ENCODE measurements at places on chromosomes 1 and 21.

GRCh38 chr1:38127428-38127827 is 80.8 kb upstream of the POU3F1 start:
- no peak for DNase-seq

- no peak for DNase-seq
Measured at GRCh38 chr1:161998811-161999210, 24.9 kb downstream of the OLFML2B start.

DNA sequence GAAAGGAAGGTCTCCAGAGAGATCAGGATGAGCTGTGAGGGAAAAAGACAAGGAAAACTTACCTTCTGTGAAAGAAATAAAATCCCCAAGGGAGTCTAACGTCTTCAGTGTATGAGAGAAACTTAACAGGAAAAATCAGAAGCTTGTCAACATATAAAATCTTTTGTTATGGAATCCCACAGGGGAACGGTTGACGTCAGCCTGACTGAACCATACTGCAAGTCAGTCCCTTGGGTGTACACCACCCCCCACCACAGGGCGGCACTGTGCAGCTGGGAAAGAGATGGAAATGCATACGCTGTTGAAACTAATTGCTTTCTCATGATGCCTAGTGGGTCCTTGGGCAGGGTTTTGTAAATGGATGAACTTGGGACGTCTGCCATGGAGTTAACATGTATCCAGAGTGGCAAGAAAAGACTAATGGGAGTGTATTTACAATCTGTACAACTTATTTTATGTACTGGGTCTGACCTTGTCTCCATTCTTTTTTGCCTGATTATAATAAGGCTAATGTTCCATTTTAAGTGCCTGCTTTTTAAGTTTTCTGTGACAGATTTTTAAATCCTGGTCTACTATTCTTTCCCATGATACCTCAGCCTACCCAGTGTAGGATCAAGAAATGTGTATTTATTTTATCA is 22.7 kb downstream of the UTP25 start:
- DNase-seq: no peak

GRCh38 chr21:45592208-45592619 is 50.0 kb upstream of the SLC19A1 start:
- peak; percentile 56 for DNase-seq

DNA sequence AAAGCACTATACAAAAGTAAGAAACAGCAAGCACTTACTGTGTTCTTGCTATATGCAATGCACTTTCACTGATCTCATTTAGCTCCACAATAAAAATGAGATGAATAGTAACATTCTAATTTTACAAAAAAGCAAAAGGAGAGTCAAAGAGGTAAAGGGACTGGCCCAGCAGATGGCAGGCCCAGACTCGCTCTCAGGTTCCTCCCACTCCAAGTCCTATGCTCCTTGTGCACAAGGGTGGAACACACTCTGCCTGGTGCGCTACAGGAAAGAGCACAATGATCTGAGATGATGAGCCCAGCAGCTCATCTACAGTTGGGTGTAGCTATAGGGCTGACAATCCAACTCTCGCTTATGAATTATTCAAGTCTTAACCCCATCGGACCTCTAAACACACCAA is 94.1 kb upstream of the LYST start:
- DNase-seq: no peak

GRCh38 chr1:85373378-85373708 is 91.6 kb downstream of the DDAH1 start:
- DNase-seq: no peak

DNA sequence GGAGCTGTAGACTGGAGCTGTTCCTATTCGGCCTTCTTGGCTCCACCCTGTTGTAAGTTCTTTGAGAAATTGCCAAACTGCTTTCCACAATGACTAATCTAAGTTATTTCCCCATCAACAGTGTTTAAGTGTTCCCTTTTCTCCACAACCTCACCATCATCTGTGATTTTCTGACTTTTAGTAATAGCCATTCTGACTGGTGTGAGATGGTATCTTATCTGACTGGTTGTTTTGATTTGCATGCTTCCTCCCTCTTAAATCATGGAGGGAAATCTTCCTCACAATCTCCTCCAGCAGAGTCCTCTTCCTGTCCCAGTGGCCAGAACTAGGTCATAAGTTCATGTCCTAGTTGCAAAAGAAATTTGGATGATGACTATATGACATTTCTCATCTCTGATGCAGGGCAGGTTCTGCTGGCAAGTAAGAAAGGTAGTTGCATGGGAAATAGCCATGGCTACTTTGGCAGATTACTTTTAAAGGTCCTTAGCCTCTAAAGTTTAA is 294.0 kb downstream of the LRRC40 start:
- no peak for DNase-seq

DNA sequence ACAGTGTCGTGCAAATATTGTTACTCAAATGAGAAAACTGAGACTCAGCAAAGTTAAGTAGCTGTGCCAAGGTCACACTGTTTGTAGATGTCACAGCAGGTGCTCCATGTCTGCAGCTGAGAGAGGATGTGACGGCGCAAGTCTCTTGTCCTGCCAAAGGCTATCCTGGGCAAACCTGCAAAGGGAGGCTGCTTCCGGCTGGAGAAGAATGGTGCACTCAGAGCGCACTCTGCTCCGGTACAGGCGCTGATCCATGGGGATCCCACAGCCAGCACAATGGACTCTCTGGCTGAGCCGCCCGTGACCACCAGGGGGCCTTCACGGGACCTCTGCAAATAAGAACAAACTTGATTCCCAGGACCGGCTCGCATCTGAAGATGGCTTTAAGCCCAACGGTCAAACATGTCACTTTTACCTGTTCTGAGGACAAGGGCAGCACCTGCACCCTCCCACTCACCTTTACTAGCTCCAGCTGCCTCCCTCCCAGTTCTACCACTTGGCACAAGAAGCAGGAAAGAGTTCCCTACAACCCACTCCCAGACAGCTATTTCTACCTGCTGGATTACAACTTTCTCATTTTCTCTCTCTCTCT is 21.9 kb downstream of the RD3 start:
- DNase-seq: no peak

- no peak for DNase-seq
Measured at GRCh38 chr1:161772397-161772796, 6.3 kb downstream of the ATF6 start.

GRCh38 chr21:14317507-14317906 is 65.4 kb downstream of the HSPA13 start:
- no peak for DNase-seq

- DNase-seq: peak; percentile 58
Measured at GRCh38 chr1:2230781-2231531, 2.8 kb downstream of the SKI start.

GRCh38 chr1:105785021-105785420 is 1271.5 kb upstream of the PRMT6 start:
- no peak for DNase-seq

DNA sequence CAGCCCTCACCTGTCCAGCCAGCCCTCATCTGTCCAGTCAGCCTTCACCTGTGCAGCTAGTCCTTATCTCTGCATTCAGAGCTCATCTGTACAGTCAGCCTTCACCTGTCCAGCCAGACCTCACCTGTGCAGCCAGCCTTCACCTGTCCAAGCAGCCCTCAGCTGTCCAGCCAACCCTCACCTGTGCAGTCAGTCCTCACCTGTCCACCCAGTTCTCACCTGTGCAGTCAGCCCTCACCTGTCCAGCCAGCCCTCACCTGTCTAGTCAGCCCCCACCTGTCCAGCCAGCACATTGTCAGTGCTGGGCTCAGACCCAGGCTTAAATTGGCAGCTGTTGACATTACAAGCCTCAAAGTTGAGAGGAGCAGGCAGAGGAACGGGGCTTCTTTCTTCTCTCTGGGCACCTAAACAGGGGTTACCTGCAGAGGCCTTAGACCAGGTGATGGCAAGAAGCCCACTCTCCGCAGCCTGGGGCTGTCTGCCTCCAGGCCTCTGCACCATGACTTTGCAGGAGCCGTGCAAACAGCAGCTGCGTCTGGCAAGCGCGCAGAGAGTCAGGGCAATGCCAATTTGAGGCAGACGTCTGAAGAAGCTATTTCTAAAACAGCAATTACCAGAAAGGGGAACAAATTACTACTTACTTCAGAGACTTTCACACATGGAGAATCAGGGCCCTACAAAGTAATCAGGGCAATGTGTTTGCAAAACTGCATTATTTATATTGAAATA is 506.1 kb downstream of the NPHP4 start:
- no peak for DNase-seq

DNA sequence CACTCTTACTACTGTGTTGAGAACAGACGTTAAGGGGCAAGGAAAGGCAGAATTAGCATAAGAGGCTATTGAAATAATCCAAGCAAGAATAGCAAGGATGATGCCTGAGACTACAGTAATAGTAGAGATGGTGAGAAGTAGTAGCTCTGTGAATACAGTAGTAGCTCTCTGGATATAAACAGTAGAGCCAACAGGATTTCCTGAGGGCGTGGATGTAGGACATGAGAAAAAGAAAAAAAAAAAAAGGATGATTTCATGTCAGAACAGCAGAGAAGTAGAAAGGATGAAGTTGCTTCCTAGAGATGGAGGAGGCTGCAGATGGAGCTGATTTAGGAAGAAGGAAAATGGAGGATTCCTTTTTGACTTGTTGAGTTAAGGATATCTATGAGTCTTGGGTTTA is 112.3 kb downstream of the OMA1 start:
- no peak for DNase-seq

DNA sequence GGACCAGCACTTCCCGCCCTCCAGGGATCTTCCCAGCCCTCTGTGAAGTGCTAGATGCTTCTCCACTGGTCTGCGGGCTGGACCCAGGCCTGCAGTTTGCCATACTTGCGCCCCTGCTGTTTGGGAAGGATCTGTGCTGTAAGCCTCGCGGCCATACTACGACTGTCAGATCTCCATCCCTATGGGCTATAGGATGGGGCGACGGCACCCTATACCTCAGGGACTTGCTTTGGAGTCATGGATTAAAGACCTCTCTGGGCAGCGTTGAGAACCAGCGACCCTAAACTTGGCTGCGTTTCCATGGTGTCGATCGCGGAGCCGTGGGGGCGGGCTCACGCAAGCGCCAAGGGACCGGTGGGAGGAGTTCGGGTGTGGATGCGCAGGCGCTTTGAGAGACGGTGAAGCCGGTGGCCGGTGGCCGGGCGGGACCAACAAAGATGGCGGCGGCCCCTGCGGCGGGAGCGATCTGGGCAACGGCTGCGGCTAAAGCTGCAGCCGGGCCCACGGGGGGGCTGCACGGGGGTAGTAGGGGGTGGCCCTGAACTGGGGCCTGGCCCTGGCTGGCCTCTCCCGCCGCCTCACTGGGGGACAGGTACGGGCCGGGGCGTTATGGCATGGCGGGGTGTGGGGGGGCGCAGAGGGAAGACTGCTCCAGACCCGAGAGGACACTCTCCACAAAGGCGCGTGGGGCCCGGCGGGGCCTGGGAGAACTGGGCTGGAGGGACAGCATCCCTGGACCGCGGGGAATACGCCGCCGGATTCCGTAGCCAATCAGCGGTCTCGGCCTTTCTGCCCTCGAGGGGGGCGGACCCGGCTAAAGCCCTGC is at the start of gene USP21:
Gene USP21 (plus strand): TSS at position 414 of the 826 bp plus-strand sequence. CDS start 1,141 bp downstream, outside the sequence.
- peak; percentile 89 for DNase-seq

GRCh38 chr1:54640863-54641836 is at the start of gene MROH7:
Gene MROH7 (plus strand): TSS chr1:54641786. CDS start chr1:54652927, 11,141 bp downstream.
- DNase-seq: no peak

- no peak for DNase-seq
Measured at GRCh38 chr1:30417001-30417700, 306.2 kb downstream of the MATN1 start.

- no peak for DNase-seq
Measured at GRCh38 chr1:86787621-86788020, 83.2 kb downstream of the SH3GLB1 start.

GRCh38 chr1:51326839-51327238 is 3.5 kb downstream of the TTC39A start:
- DNase-seq: no peak

GRCh38 chr1:109824349-109825115 is 60.8 kb upstream of the EPS8L3 start:
- DNase-seq: no peak

GRCh38 chr1:221793439-221794078 is 51.7 kb upstream of the DUSP10 start:
- no peak for DNase-seq

DNA sequence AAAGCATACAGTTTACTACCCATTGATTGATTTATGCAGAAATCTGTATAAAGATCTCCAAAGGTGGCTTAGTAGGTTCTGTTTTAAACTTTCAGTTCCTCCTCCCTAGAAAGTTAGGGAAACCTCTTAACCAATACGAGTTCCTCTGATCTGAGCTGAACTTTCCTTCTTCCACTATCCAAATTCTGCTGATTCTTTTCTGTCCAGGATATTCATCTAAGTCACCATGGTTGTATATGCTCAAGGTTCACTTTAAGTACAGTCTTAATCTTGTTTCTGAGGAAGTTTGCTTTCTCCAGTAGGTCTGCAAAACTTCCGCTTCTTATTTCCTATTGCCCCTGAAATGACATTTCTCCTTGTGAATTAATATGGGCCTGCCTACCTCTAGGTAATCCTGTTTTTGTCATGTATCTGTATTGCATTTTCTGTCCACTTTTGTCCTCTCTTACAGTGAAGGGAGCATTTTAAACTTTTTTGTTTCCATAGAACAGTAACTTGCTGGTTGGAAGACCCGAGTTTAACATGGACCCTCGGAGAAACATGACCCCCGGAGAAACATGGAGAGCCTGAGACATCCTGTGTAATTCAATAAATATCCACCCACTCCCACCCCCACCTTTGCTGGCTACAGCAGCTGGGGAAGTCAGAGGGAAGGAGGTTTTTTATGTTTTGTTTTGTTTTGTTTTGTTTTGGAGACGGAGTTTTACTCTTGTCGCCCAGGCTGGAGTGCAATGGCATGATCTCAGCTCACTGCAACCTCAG is 16.7 kb upstream of the TUT4 start:
- no peak for DNase-seq

DNA sequence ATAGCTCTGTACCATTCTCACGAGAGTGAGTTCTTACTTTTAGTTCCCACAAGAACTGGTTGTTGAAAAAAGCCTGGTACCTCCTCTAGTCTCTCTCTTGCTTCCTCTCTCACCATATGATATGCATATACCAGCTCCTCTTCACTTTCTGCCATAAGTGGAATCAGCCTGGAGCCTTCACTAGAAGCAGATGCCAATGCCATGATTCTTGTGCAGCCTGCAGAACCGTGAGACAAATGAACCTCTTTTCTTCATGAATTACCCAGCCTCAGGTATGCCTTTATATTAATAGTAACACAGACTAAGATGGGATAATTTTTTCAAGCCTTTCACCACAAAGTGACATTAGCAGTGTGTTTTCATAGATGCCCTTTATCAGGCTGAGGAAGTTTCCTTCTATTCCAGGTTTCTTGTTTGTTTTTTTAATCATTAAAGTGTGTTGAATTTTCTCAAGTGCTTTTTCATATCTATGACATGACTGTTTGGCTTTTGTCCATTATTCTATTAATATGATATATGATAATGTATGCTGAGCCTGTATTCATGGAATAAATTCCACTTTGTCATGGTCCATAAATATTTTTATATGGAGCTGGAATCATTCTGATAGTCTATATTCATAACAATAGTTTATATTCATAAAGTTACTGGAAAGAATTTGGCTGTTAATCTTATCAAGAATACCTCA is 40.7 kb upstream of the C1orf185 start:
- no peak for DNase-seq

- DNase-seq: no peak
Measured at GRCh38 chr1:153456396-153456795, 4.1 kb downstream of the S100A7 start.

All from effector CD4-positive, alpha-beta T cell (primary cell).